Naive thymus-derived CD8-positive, alpha-beta T cell (primary cell): ENCODE measurements at places on chromosomes 2 and 18.

- DNase-seq, result no peak
Measured at GRCh38 chr2:26086779-26087178, 52.9 kb downstream of the RAB10 start.

DNA sequence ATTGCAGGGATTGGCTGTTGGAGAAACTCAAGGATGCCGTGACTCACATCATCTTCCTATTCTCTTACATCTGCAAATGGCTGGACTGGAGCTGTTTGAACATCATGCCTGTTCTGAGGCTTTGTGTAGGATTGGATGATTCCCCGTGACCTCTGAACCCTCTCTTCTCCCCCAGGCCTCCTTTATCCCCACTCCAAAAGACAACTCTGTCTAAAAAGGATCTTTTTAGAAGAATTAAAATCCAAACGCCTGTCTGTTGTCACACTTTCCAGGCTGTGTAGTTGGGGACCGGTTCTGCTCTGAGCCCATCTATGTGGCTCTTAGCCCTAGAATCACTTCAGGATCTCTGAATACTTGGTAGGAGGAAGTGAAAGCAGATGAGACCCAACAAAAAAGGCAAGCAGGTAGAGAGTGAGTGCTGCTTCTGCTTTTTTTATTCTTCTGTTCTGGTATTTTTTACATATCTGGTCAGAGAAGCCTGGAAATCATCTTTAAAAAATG, 565 bp downstream of the SP140 start:
- no peak for DNase-seq

DNA sequence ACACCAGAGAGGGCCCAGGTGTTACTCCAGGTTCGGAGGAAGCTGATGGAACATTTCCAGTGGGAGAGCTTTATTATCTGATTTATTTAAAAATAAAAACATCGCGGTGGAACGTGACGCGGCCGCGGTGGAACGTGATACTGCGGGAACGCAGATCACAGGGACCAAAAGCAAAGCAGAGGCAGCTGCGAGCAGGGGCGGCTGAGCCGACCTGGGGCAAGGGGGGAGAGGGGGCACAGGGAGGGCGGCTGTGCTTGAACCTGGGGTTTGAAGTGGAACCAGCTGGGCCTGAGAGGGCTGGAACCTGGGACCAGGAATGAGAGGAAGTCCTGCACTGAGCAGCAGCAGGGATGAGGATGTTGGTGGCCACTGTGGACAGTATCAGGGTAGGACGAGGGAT, 583.5 kb upstream of the SALL3 start:
- DNase-seq, result no peak

DNA sequence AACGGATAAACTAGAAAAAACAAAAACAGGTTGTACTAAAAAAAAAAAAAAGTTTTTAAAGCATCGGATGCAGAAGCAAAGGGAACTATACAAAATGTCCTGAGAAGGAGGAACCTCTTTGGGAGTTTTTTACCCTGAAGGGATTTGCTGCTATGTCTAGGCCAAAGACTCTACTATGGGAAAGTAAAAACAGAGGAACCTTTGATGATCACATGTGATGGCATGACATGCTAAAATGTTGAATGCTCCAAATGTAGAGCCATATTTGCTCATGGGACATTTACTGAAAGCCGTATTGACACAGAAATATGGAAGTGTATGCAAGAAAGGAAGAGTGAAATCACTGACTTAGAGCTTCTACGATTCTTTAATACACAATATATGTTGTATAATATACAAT, 992.0 kb upstream of the ZEB2 start:
- DNase-seq, result no peak

GRCh38 chr2:225740086-225740485, 340.6 kb downstream of the NYAP2 start:
- no peak for DNase-seq

- DNase-seq, result no peak
Measured at GRCh38 chr2:37875403-37875906, 49.6 kb upstream of the RMDN2 start.

GRCh38 chr2:10331027-10331701, 28.5 kb downstream of the HPCAL1 start:
- DNase-seq, result peak; percentile 63

DNA sequence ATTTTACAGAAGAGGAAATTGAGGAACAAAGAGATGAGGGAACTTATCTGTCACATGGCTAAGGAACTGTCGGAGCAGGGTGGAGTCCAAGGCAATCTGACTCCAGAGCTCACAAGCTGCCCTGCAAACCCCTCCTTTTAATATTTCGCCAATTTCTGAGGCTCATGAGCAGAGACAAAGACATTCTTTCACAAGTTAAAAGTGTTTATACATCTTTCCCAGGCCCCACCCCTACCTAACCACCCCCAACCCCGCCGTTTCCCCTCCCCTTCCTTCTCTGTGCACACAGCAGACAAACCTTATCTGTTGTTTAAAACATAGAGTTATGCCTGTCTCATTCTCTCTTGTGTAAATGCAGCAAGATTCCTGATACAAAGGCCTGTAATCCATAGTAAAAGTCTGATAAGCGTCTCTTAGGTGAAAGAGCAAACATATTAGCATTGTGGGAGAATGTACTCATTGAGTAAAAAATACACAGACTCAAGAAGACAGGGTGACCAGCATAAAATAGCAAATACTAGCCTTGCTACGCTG, 44.3 kb downstream of the EPHA4 start:
- no peak for DNase-seq

- no peak for DNase-seq
Measured at GRCh38 chr2:1234731-1235308, 178.4 kb upstream of the TPO start.
